ENCODE measurements at places on chromosomes 2 and 18.

- no peak for DNase-seq
Measured at GRCh38 chr18:57389271-57389670, 36.9 kb downstream of the ST8SIA3 start.

- DNase-seq = no peak
Measured at GRCh38 chr18:8793445-8794155, 88.2 kb downstream of the MTCL1 start.

- DNase-seq = no peak
Measured at GRCh38 chr2:7411691-7412090, 494.5 kb downstream of the RNF144A start.

- DNase-seq = peak; percentile 21
Measured at GRCh38 chr2:173355132-173355865, 627 bp downstream of the CDCA7 start.

GRCh38 chr2:152071092-152071491 is 27.8 kb downstream of the CACNB4 start:
- DNase-seq = no peak

GRCh38 chr2:29611261-29611660 is 310.1 kb downstream of the ALK start:
- no peak for DNase-seq
